ENCODE measurements at places on chromosomes 7 and 10.

- no peak for DNase-seq
These were observed 423.9 kb downstream of the CALN1 start for GRCh38 chr7:71988201-71988600.

DNA sequence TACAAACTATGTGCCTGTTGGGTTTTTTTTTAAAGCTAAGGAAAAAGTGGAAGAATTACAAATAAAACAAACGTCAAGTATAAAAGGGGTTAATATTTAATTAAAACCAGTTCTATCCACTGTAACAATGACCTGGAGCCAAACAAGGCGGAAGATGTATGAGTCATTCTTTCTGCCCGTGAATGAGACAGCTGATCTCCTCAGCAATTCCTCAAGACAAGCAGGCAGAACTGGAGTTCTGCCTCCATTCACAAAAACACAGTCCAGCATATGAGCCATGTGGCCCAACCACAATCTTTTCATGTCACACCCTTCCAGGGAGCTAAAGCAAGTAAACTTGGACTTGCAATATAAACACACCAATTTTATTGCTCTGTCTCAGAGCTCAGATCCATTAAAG lies 8.4 kb downstream of the ETV1 start:
- DNase-seq, result no peak

- DNase-seq, result no peak
These were observed 52.5 kb upstream of the WNT16 start for GRCh38 chr7:121276313-121276712.

DNA sequence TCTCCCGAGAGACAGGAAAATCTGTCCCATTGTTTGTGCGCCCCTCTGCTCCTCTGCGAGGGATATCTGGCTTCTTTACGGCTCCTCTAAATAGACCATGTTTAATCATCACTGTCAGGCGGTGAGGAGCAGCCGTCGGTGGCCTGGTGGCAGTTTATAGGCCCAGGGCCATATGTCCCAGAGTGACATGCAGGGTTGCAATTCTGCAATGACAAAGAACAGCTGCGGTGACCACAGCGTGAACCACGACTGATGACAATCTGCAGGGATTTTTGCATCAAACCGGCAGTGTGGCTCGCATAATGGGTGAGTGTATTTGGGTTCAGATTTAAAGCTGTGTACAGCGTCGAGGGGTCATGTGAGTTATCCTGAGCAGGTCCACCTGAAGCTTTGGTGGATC lies 41.5 kb downstream of the GATA3 start:
- DNase-seq, result no peak

DNA sequence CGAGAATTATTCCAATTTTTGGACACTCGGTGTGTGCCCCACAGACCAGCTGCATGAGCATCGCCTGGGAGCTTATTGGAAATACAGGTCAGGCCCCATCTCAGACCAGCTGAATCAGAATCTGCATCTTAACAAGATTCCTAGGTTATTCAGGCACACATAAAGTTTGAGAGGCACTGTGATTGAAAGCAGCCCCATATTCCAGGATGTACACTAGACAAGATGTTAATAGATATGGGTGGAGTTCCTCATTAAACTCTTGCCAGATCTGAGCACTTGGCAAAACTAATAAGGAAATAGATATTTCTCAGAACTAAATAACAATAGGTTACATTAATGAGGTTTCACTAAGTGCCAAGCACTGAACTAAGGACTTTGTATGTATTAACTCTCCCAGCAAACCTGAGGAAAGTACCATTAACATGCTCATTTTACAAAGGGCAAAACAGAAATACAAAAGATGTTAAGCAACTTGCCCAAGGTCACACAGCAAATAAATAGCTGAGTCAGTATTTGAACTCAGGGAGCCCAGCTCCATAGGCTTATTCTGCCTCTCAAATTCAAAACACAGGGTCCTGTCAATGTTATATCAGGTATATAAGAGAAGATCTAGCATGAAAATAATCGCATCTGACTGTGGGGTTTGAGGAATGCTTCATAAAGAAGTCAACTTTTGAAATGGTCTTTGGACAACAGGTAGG lies 29.9 kb downstream of the PPP1R3C start:
- no peak for DNase-seq

GRCh38 chr10:65325913-65326312 lies 1599.9 kb upstream of the LRRTM3 start:
- no peak for DNase-seq

GRCh38 chr7:42734568-42734967 lies 177.3 kb downstream of the C7orf25 start:
- DNase-seq, result no peak

DNA sequence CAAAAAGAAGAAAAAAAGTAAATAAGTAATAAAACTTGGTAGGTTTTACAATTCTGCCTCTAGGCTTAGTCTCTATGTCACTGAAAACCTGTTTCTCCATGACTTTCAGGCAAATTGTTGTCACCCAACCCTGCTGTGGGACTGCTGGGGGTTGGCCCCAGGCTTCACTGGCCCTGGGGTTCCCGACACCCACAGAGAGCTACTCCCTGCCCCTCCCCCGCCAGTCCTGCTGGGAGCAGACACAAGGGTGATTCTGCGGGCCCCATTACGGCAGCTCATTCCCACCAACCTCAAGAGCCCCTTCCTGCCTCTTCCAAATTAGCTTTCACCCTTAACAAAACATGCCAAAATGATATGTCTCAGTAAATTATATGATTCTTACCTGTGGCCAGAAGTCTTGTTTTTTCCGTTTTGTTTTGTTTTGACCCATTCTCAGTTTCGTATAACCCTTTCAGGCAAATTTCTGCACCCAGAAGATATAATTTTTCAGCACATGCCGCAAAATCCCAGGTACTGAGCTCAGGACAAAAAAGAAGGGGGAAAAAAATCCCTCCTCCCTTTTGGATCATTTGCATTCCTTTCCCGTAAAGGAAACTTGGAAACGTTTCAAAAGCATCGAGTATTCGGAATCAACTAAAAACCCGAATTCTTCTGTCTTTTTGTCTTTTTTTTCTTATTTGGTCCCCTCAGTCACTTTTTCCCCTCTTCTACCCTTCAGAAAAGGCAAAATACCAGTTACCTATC lies 27.8 kb downstream of the CHST15 start:
- no peak for DNase-seq

GRCh38 chr10:95394161-95394880 lies 103.5 kb upstream of the PDLIM1 start:
- DNase-seq, result no peak

- DNase-seq, result no peak
These were observed 76.7 kb upstream of the MKX start for GRCh38 chr10:27822301-27822700.

- no peak for DNase-seq
These were observed 102.9 kb downstream of the MPP7 start for GRCh38 chr10:28199941-28200340.

- no peak for DNase-seq
These were observed 65.9 kb upstream of the CC2D2B start for GRCh38 chr10:95841661-95842498.

GRCh38 chr7:18508443-18509427 lies 13.2 kb downstream of the HDAC9 start:
- DNase-seq, result no peak

GRCh38 chr10:113879691-113880090 lies 25.2 kb downstream of the NHLRC2 start:
- no peak for DNase-seq

DNA sequence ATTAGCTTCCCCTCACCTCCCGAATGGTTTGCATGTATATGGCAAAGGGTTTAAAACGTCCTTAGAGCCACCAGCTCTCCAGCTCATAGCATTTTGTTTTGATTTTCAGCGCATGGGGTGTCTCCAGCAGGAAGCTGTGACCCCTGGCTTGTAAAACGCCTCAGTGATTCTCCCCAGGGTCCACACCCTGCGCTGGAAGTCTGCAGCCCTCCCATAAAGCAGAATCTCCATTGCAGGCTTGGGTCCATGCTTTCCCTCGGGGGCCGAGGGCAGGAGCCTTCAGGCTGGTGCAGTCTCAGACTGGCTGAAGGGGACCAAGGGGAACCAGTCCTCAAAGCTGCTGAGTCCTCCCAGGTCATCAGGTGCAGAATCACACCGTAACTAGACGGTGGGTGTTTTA lies 109.7 kb downstream of the VIPR2 start:
- DNase-seq, result no peak

- no peak for DNase-seq
These were observed 33.0 kb downstream of the SRPK2 start for GRCh38 chr7:105355701-105356100.

DNA sequence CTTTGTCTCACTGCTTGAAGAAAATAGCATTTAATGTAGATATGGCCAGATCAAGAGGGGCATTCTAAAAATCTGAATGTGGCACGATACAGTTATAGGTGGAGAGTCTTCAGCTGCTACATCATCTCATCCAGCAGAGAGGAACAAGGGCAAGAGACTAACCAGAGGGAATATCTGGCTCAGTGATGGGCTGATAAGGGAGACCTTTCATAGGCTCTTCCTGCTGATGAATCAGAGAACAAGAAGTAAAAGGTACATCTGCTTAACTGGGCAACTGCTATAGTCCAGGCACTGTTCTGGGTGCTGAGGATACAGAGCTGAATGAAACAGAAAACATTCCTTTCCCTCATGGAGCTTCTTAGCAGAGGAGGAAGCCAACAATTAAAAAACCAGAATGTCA lies 37.9 kb downstream of the PIP4K2A start:
- no peak for DNase-seq

GRCh38 chr10:104274762-104275721 lies 6.1 kb downstream of the GSTO2 start:
- DNase-seq, result peak; percentile 20

DNA sequence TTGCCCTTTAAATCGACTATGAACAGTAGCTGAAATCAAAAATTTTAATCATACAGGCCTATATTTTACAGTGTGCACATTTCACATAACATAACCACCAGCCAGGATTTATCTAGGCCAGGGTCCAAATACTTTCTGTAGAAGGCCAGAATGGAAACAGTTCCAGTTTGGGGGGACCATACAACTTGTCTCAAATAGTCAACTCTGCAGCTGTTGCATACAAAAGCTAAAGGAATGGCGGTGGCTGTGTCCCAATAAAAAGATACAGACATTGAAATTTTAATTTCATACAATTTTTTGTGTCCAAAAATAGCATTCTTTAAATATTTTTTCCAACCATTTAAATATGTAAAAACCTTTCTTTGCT lies 742 bp upstream of the TYSND1 start:
- DNase-seq, result no peak

Measured in activated T-helper 1 cell treated with anti-CD3 and anti-CD28 coated beads, Interleukin-2, amount 50 U/mL, for 16 hours (primary cell).